ENCODE measurements at places on chromosomes 2 and 18.

DNA sequence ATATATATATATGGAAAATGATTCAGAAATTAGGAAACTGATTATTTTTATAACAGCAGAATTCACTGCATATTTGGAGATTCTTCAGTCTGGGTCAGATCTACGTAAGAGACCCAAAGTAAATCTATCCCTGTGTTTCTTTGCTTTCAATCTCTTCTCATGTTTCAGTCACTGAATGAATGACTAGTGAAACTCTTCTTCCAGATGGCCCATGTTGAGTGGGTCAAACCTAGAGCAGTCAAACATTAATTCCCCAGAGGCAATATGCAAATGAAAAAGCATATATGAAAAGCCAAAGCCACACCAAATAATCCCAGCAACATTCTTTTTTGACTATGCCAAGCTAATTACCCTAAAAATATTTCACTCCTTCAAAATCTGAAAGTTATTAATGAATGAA, 317.3 kb downstream of the RBM43 start:
- no peak for DNase-seq

- DNase-seq: no peak
These were observed 41.1 kb downstream of the IWS1 start for GRCh38 chr2:127485051-127485693.

GRCh38 chr18:78480262-78481054, 499.2 kb upstream of the SALL3 start:
- no peak for DNase-seq

DNA sequence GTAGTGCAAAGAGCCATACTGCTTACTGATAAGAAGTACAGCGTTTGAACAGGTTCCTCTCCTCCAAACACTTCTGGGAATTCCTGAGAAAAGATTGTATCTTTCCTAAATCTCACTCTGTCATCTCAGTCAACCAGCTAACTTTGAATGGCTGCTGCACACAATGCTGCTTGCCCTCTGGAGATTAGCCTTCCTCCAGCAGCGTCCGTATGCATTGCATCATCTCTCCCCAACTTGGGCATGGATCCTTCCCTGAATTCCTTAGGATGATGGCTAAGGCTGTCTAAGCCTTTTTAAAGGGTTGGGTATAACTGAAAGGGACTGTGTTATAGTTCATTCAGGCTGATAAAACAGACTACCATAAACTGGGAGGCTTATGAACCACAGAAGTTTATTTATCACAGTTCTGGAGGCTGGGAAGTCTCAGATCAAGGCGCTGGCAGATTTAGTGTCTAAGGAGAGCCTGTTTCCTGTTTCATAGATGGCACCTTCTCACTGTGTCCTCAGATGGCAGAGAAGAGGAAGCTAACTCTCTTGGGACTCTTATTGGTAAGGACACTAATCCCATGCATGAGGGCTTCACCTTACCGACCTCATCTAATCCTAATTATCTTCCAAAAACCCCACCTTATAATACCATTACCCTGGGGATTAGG, 105.3 kb downstream of the PAX3 start:
- DNase-seq: no peak

- no peak for DNase-seq
These were observed 129.9 kb upstream of the TFPI start for GRCh38 chr2:187684174-187684573.

DNA sequence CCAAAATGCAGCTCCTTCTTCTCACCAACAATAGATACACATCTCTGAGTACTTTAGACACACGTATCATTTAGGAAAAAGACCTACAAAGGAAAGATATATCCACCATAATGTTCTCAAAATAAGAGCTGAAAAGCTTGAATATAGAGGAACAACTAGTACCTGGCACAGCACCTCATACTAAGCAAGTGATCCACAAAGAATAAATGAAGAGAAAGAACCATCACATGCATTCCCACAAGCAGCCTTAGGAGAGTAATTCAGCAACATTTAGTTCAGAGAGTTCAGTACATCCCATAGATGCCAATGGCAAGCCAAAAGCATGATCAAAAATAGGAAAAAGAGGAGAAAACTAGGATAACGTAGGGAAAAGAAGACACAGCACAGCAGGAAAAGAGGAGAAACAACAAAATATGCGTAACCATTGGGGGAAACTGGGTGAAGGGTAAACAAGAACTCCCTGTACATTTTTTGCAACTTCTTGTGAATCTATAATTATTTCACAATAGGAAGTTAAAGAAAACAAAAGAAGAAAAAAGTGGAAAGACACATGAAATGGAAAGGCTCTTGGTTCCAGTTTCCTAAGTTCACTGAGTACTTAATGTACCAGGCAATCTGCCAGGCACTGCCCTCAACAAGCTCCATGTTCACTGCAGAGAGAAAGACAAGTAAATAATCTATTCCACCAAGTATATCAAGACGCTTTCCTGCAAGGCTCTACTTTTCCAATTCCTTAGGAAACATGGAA, 22.3 kb downstream of the CLASP1 start:
- DNase-seq: no peak

DNA sequence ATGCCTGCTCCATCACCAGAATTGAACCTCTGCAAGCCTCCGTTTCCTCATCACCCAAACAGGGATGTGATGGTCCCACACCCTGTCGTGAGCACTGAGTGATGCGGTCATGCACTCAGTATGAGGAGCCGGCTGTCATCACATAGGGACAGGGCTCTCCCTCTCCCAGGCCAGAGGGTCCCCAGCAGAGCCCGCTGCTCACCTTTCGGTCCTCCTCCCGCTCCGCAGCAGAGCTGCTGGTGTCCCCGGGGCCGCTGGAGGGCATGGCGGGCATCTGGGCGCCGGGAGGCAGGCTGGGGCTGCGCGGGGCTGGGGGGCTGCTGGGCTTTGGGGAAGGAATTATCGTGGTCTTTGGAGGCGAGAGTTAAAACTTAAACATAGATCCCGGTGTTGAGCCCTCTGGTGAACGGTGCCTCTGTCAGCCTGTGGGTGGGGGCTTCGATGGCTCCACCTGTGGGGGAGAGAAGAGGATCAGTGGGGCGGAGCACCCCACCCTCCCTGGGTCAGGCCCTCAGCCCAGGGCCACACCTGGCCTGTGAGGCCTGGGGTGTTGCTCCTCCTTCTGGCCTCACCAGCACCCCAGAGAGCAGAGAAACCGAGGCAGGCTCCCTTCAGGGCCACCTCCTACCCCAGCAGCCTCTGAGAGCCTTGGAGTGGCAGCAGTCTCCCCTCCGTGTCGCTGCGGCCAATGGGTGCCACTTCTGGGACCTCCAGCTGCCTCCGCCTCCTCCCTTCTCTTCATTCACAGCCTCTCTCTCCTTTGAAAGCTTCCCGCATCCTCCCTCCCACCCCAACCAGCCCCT, 27.8 kb downstream of the DNMT3A start:
- DNase-seq: no peak

GRCh38 chr2:155062250-155062921, 363.9 kb downstream of the KCNJ3 start:
- DNase-seq: no peak

Data from stimulated activated CD4-positive, alpha-beta T cell treated with anti-CD3 and anti-CD28 coated beads, Interleukin-4, amount 100 ng/mL, for 48 hours (primary cell).